ENCODE measurements at places on chromosomes 2 and 18.

GRCh38 chr2:133862400-133862977 is 294.2 kb upstream of the NCKAP5 start:
- no peak for DNase-seq

DNA sequence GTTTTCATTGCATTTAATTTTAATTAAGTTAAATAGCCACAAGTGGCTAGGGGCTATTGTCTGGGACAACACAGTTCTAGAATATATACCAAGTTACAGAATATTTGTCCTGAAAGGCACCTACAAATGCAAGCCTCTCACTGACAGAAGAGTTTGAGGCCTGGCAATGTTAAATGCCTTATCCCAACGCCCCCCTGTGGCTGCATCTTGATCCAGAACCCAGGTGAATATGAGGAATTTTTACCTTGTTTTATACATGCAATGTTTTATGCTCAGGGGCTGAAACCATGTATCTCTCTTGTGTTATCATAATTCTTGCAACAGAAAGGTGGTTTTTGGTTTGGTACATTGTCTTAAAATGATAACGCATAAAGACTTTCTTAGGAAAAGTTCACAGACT is 71.8 kb upstream of the SEC11C start:
- DNase-seq: no peak

DNA sequence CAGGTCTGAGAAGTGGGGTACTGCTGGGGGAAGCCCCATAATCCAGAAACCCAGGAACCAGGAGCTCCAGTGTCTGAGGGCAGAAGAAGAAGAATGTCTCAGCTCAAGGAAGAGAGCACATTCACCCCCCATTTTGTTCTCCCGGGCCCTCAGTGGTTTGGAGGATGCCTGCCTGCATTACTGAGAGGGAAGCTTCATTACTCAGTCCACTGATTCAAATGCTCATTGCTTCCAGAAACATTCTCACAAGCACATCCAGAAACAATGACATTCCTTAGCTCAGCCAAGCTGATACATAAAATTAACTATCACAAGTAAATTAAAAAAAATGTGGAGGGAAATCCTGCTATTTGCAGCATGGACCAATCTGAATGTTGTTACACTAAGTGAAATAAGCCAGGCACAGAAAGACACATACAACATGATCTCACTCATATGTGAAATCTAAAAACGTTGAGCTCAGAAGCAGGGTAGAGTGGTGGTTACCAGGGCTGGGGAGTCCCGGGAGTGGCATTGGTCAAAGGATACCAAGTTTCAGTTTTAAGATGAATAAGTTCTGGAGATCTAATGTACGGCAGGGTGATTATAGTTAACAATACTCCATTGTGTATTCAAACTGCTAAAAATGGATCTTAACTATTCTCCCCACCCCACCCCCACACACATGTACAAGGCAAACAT is 459.3 kb downstream of the GALR1 start:
- DNase-seq: no peak

DNA sequence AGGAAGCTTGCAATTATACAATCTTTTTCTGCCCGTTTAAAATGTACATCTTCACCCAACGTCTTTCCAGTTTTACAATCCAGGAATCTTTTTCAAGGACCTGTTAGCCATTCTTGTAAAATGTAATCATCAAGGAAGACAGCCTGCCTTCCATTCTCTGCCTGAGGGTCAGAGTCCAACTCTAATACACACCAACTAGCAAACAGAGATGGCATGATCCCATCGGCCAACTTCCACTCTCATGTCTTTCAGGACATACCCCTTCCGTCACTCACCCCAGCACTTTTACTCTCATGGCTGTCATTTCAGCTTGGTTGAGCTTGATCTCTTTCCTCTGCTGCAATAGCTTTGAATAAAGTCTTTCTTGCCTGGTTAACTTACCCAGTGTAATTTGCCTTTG is 172.5 kb upstream of the NETO1 start:
- no peak for DNase-seq

GRCh38 chr18:62833494-62833893 is 118.2 kb downstream of the PHLPP1 start:
- no peak for DNase-seq

GRCh38 chr18:13185675-13186198 is 32.8 kb upstream of the LDLRAD4 start:
- no peak for DNase-seq

Data from cortex of kidney (tissue), 1 donor.